Effector memory CD8-positive, alpha-beta T cell (primary cell): ENCODE measurements at places on chromosomes 5 and 9.

DNA sequence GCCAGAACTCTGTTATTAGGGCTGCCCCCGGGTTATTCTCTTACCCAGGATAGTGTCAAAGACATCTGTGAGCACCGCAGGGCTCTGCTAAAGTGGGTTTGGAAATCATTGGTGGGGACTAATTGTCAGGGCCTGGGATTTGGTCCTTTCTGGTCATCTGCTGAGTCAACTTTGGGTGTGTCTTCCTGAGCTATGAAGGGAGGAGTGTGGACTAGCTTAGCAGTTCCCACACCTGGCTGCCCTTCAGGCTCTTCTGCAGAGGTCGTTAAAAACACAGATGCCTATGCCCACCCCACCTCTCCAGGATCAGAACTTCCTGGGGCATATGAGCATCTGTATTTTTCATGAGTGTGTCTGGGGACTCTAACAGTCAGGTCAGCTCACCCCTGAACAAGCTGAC lies 352.2 kb downstream of the SLIT3 start:
- peaks cover under 1% of the 10 kb centered on the region for H3K36me3 ChIP-seq
- H3K4me1 ChIP-seq, result no peaks in the 10 kb centered on the region
- no peak for DNase-seq
- H3K27me3 ChIP-seq, result peaks cover 11% of the 10 kb centered on the region

DNA sequence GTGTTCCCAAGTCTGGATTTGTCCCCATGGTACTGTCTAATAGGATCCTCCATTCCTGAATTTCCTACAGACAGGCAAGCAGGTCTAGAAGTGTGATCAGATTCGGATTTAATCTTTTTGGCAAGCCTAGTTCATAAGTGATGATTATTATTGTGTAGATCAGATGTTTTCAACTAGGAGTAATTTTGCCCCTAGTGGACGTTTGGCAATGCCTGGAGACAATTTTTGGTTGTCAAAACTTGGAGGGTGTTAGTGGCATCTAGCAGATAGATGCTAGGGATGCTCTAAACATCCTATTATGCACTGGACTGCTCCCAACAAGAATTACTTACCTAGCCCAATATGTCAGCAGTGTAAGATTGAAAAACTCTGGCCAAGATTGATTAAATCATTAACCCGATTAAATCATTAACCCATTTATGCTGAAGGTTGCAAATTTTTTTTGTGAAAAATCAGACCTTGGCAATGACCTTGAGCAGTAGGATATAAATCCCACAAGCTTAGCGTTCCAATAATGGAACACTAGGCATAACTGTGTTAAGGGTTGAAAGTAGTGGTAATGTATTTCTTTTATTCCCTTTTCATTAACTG lies 28.2 kb downstream of the TCERG1 start:
- H3K4me3 ChIP-seq, result no peak overlapping the region
- no peaks in the 10 kb centered on the region for H3K27me3 ChIP-seq
- H3K4me1 ChIP-seq, result no peaks in the 10 kb centered on the region

GRCh38 chr5:134525683-134526482 lies 413 bp downstream of the JADE2 start:
- peak overlapping the region; percentile 93 for H3K4me3 ChIP-seq
- H3K27me3 ChIP-seq, result no peaks in the 10 kb centered on the region
- peak; percentile 54 for DNase-seq
- peak overlapping the region; percentile 99 for H3K27ac ChIP-seq

DNA sequence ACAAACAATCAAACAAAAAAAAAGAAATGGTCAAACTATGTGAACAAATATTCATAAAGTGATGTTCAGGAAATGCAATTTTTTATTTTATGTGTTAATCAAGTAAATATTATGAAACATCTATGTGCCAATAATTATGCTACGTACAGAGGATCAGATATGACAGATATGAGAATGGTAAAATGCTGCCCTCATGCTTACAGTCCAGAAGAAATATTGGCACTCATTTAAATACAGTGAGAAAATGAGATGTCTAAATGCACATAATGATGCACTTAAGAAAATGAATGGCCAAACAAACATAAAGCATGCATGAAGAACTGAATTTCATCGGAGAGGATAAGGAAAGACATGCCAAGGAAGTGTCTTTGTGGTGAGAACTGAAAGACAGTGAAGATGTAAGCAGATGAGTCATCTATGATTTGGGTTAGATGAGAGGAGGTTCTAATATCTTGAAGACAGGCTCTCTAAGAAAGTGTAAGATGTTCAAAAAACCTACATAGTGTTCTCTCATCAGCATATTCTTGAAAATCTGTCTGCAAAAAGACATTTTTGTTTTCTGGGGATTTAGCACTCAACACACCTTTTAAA lies 1231.1 kb upstream of the ACO1 start:
- peaks cover 5% of the 10 kb centered on the region for H3K4me1 ChIP-seq
- H3K27me3 ChIP-seq, result no peaks in the 10 kb centered on the region
- no peak for DNase-seq
- no peak overlapping the region for H3K4me3 ChIP-seq
- H3K27ac ChIP-seq, result no peak overlapping the region
- H3K36me3 ChIP-seq, result no peaks in the 10 kb centered on the region

DNA sequence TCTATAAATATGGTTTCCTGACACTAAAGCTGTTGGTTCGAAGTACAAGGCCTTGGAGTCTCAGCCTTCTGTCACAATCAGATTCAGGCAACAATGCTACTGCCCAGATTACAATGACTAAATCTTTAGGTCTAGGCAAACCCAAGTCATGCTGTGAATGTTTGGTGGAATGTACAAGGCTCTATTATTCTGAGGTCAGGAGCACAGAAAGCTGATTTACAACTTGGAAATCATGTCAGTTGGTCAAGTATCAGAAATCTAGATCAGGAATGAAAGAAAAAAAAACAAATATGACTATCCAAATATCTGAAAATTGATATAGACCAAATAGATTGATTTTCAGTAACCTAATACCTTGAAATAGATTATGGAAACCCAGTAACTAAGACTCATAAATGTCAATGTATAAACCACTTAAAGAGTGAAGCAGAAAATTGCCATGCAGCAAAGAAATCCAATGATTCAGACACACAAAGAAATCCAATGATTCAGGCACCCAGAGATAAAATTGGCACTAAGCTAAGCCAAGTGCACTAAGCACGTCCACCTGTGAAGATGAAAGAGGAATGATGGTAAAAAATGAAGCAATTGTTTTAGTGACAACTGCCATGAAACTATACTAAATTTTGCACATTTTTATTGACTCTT lies 588.0 kb upstream of the TUSC1 start:
- H3K36me3 ChIP-seq, result no peaks in the 10 kb centered on the region
- H3K27me3 ChIP-seq, result no peaks in the 10 kb centered on the region
- H3K4me3 ChIP-seq, result no peak overlapping the region
- no peak for DNase-seq
- H3K27ac ChIP-seq, result no peak overlapping the region

- peak overlapping the region; percentile 85 for H3K4me3 ChIP-seq
- peaks cover 94% of the 10 kb centered on the region for H3K27me3 ChIP-seq
- H3K4me1 ChIP-seq, result peaks cover 21% of the 10 kb centered on the region
- no peak overlapping the region for H3K27ac ChIP-seq
- DNase-seq, result no peak
Observed at GRCh38 chr9:93952119-93952783, 2.9 kb downstream of the BARX1 start.

DNA sequence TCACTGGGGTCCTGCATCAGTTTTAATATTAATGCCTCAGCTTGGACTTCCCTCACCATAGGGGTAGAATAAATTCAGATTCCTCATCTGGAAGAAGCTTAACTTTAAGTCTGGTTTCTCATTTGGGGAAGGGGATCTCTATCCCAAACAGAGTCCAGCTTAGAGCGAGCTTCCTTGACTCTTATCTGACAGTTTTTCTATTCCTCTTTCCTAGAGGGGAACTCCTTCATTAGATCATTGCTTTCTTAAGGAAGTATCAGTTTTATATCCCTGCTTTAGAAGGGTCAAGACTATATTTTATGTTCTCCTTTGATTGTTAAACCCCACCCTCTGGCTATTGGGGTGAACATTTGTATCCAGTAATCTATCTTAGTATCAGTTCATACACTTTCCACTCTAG lies 24.2 kb upstream of the CDC42SE2 start:
- no peak overlapping the region for H3K27ac ChIP-seq
- no peak for DNase-seq
- H3K4me1 ChIP-seq, result no peaks in the 10 kb centered on the region
- no peaks in the 10 kb centered on the region for H3K27me3 ChIP-seq
- H3K4me3 ChIP-seq, result no peak overlapping the region

GRCh38 chr5:31855134-31856040 lies 216.5 kb downstream of the PDZD2 start:
- peaks cover 8% of the 10 kb centered on the region for H3K4me1 ChIP-seq
- H3K27ac ChIP-seq, result no peak overlapping the region
- peaks cover 47% of the 10 kb centered on the region for H3K27me3 ChIP-seq
- peak overlapping the region; percentile 59 for H3K4me3 ChIP-seq
- no peak for DNase-seq

- H3K36me3 ChIP-seq, result no peaks in the 10 kb centered on the region
- H3K27ac ChIP-seq, result no peak overlapping the region
- H3K4me3 ChIP-seq, result no peak overlapping the region
- H3K27me3 ChIP-seq, result peaks cover 5% of the 10 kb centered on the region
- no peaks in the 10 kb centered on the region for H3K4me1 ChIP-seq
Observed at GRCh38 chr5:62066761-62067277, 239.2 kb upstream of the KIF2A start.

- peak overlapping the region; percentile 48 for H3K4me3 ChIP-seq
- peaks cover 35% of the 10 kb centered on the region for H3K4me1 ChIP-seq
- H3K27ac ChIP-seq, result peak overlapping the region; percentile 88
- H3K27me3 ChIP-seq, result no peaks in the 10 kb centered on the region
- no peak for DNase-seq
Observed at GRCh38 chr9:124290743-124291554, 33.2 kb downstream of the NEK6 start.

DNA sequence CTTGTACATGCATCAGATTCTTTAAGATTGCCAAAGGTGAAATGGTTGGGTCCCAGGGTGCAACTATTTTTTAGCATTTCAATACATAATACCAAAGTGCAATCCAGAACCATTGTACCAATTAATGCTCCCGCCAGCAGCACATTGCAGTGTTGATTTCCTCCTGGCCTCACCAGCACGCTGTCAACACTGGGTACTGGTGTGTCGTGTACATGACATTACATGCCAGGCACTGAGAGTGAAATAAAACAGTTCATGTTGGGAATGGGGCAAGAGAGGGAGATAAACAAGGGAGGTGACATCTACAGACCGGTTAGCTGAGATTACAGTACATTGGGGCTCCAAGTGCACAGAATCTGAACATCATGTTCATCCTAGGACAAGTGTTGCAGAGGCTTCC lies 37.8 kb downstream of the HMGCS1 start:
- DNase-seq, result no peak
- no peaks in the 10 kb centered on the region for H3K4me1 ChIP-seq
- H3K27me3 ChIP-seq, result peaks cover 32% of the 10 kb centered on the region
- H3K4me3 ChIP-seq, result no peak overlapping the region

GRCh38 chr9:581673-582497 lies 259.6 kb upstream of the DMRT1 start:
- no peaks in the 10 kb centered on the region for H3K36me3 ChIP-seq
- H3K27me3 ChIP-seq, result peaks cover 17% of the 10 kb centered on the region
- H3K4me3 ChIP-seq, result no peak overlapping the region

- H3K36me3 ChIP-seq, result peaks cover 3% of the 10 kb centered on the region
- peaks cover 9% of the 10 kb centered on the region for H3K4me1 ChIP-seq
- peak overlapping the region; percentile 4 for H3K27ac ChIP-seq
Observed at GRCh38 chr5:43110606-43111170, 10.0 kb upstream of the ZNF131 start.

DNA sequence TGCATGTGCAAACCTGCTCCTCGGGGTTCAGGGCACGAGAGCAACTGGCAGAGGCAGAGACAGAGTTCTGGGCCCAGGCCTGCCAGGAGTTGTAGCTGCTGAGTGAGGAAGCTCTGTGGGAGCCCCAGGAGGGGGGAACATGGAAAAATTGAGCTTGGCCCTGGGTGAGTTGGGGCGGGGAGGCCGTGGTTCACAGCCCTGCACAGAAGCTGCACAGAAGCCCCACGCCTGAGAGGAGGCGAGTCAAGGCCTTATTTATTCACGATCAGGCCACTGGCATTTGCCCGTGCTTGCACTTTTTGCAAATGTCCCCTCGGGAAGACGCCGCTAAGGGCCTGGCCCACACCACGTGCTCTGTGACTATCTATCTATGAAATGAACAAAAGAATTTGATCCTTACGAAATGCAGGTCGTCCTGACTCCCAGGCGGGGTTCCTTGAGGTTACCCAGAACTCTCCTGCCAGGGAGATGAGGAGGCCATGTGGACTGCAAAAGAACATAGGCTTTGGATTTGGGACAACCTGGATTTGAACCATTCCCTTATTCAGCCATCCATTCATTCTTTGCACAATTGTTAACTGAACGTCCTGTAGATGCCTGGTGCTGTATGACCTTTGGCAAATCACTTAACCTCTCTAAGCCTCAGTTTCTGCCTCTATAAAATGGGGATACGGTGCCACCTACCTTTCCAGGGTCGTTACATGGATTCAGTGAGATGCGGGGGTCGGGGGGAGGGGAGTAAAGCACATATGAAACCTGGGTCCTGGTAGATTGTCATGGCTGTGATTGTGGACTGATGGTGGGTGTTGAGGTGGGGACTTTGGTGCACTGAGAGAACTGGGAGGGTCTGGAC lies 17.9 kb downstream of the COL27A1 start:
- DNase-seq, result no peak
- H3K4me3 ChIP-seq, result no peak overlapping the region
- H3K27me3 ChIP-seq, result peaks cover 66% of the 10 kb centered on the region
- no peaks in the 10 kb centered on the region for H3K4me1 ChIP-seq
- no peaks in the 10 kb centered on the region for H3K36me3 ChIP-seq
- H3K27ac ChIP-seq, result no peak overlapping the region

DNA sequence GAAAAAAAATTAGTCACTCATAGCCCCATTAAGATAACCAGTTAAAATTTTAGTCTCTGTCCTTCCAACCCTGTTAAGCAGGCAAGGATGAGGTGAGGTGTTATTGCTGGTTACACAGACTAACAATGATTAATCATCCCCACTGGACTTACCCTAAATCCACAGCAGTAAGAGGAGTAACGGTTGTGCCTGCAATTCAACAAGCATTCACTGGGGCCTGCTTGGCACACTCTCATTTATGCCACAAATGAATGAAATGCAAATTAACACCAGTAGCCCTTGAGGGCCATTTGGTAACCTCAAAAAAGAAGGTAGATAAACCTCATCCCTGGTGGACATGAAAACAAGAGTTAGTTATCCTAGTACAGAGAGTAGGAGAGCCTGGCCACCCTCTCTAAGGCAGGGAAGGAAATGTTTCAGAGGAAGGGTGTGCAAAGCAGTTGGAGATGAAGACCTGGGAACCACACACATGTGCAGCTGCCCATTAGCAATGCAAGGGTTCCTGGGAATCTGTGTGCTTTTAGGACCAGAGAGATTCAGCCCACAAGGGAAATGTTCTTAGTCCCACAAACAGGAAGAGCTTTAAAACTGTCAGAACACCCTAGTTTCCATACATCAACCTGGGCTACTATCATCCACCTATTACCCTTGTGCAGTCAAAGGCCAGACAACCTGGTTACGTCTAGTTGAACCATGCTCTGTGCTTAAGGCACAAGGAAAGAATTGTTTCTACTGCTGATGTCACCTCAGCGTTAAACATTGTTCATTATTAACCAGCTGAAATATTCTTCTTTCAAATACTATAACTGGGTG lies 7.7 kb downstream of the LHFPL2 start:
- H3K4me3 ChIP-seq, result no peak overlapping the region
- H3K4me1 ChIP-seq, result no peaks in the 10 kb centered on the region
- H3K27me3 ChIP-seq, result peaks cover 36% of the 10 kb centered on the region
- no peak overlapping the region for H3K27ac ChIP-seq
- H3K36me3 ChIP-seq, result peaks cover 2% of the 10 kb centered on the region

GRCh38 chr5:158162479-158163034 lies 303.6 kb upstream of the CLINT1 start:
- no peaks in the 10 kb centered on the region for H3K4me1 ChIP-seq
- peaks cover 27% of the 10 kb centered on the region for H3K27me3 ChIP-seq
- peaks cover 3% of the 10 kb centered on the region for H3K36me3 ChIP-seq

- H3K36me3 ChIP-seq, result no peaks in the 10 kb centered on the region
- H3K4me3 ChIP-seq, result no peak overlapping the region
- no peak overlapping the region for H3K27ac ChIP-seq
- DNase-seq, result no peak
Observed at GRCh38 chr5:148748702-148749392, 77.6 kb upstream of the ADRB2 start.
